ENCODE measurements at places on chromosomes 6 and 20. TPM values are rescaled to one million over a fixed set of nuclear protein-coding genes. Genes with fewer than 3 reads are reported as not detected.
A peak's percentile ranks its signal among the peaks of the same experiment; 100 is the strongest.

The HEY2 gene
- total RNA-seq = 2.3 TPM

The SEC63 gene
- total RNA-seq = 58.7 TPM

The PACSIN1 gene
- 0.29 TPM for total RNA-seq

The GCNT2 gene
- total RNA-seq = 22.0 TPM

The EYS gene
- total RNA-seq = 2.9 TPM

GRCh38 chr6:97306544-97307320, 23.7 kb upstream of the MMS22L start:
- no peaks in the 10 kb centered on the region for H3K27me3 ChIP-seq
- H3K36me3 ChIP-seq = no peaks in the 10 kb centered on the region
- H3K27ac ChIP-seq = no peak overlapping the region
- H3K4me1 ChIP-seq = no peaks in the 10 kb centered on the region

DNA sequence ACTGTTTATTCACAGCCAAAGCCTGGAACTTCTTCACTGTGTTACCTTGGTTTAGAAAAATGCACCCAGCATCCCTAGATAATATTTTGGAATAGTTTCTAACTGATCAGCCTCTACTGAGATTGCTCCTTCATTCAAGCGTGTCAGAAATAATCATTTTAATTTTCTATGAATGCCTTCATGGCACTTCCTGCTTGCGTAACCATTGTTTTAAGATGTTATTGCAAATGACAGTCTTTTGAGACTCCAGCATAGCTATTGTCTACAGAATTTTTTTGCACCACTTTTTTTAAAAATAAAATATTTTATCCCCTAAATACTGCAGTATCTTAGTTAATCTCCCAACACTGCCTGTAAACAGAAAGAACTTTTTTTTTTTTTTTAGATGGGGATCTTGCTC, 213.1 kb downstream of the PHACTR1 start:
- DNase-seq = no peak
- no peaks in the 10 kb centered on the region for H3K36me3 ChIP-seq
- H3K4me3 ChIP-seq = no peak overlapping the region
- H3K27me3 ChIP-seq = peaks cover 2% of the 10 kb centered on the region
- no peak overlapping the region for H3K27ac ChIP-seq
- no peaks in the 10 kb centered on the region for H3K4me1 ChIP-seq

DNA sequence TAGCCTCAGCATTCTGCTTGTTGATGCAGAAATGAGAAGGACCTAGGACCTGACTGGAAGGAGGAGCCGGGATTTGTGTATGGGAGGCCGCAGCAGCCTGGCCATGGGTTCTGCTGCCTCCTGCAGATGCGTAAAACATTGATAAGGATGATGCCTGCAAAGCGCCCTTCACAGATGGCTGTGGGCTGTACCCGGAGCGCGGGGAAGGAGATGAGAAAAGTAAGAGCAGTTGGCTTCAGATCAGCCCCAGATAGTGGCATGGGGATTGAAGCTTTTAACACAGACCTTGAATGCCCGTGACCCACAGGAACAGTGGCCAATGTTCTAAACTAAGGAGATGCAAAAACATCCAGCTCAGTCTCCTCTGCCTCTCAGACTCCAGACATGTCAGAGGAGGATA, 136.4 kb upstream of the KCNG1 start:
- H3K27me3 ChIP-seq = peaks cover 3% of the 10 kb centered on the region
- H3K36me3 ChIP-seq = no peaks in the 10 kb centered on the region
- DNase-seq = no peak
- H3K27ac ChIP-seq = no peak overlapping the region

DNA sequence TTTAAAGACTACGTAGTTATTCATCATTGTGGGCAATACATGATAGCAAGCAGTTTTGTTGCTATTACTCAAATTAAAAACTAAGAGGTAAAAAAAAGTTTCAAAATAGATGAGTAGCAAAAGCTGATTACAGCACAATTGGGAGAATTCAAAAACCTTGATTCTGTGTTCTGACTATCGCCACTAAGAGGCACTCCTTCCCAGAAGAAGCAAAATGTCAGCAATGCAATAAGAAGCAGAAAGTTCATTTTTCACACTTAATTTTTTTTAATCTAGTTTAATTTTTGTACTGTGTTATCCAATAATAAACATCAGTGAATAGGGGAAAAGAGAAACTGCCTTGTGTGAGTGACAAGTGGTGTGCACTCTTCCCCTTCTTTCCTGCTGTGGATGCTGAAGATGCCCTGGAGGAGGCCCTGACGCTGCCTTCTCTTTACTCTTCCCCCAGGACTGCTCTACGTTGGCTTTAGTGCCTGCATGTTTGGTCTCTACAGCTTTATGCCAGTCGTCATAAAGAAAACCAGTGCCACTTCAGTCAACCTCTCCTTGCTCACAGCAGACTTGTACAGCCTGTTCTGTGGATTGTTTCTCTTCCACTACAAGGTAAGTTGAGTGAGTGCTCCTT, 263.2 kb upstream of the PLN start:
- no peak overlapping the region for H3K27ac ChIP-seq
- no peaks in the 10 kb centered on the region for H3K36me3 ChIP-seq
- H3K4me1 ChIP-seq = no peaks in the 10 kb centered on the region

GRCh38 chr20:58433759-58434158, 44.7 kb downstream of the VAPB start:
- DNase-seq = no peak
- H3K27ac ChIP-seq = no peak overlapping the region
- H3K36me3 ChIP-seq = no peaks in the 10 kb centered on the region

- no peaks in the 10 kb centered on the region for H3K36me3 ChIP-seq
- peaks cover 7% of the 10 kb centered on the region for H3K4me1 ChIP-seq
- peak; percentile 76 for DNase-seq
- peak overlapping the region; percentile 69 for H3K27ac ChIP-seq
- no peaks in the 10 kb centered on the region for H3K27me3 ChIP-seq
Measured at GRCh38 chr6:106773522-106773921, 144.1 kb downstream of the QRSL1 start.
